ENCODE measurements at places on chromosomes 1 and 21.

- no peak for DNase-seq
Measured at GRCh38 chr1:36775716-36776115, 258.6 kb downstream of the GRIK3 start.

GRCh38 chr1:37034121-37035013 lies at the start of gene GRIK3:
Gene GRIK3 (minus strand): TSS chr1:37034515. CDS start chr1:37034108, 407 bp downstream.
- no peak for DNase-seq

DNA sequence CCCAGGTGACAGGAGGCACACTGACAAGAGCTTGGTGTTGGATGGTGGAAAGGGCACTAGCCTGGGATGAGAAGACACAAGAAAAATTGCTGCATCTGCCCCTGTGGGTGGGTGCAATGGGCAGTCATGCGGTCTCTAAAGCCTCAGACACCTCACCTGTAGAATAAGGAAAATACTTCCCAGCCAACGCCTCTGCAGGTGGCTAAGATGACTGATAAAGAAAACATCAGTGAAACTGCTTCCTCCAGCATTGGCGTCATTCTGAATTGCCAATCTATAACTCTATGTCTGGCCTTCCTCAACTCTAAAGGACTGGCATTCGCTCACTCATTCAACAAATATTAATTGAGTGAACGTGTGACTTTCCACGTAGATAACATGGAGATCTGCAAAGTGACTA lies 100.4 kb upstream of the F3 start:
- no peak for DNase-seq

- no peak for DNase-seq
Measured at GRCh38 chr1:157286646-157287420, 148.6 kb upstream of the ETV3 start.

GRCh38 chr1:75908717-75909152 lies 23.5 kb downstream of the ASB17 start:
- no peak for DNase-seq

- no peak for DNase-seq
Measured at GRCh38 chr21:41754479-41754891, 12.4 kb downstream of the RIPK4 start.

DNA sequence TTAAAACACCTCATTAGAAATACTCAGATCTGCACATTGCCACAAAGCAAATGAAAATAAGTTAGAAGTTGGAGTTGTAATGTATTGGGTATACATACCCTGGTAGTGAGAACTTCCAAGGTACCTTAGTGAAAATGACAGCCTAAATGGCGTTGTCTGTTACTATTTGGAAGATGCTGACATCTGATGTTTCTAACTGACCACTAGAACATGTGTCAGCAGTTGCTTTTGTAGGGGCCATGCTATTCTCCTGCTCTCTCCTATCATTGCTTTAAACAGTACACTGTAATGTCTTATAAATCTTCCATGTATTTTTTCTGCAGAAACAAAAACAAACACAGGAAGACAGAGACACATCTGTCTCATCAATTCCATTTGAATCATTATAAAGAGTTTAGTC lies 40.1 kb downstream of the LAMC1 start:
- DNase-seq = no peak

GRCh38 chr1:204623365-204623893 lies 62.1 kb downstream of the LRRN2 start:
- DNase-seq = no peak

GRCh38 chr1:42927920-42928505 lies 30.7 kb downstream of the SLC2A1 start:
- DNase-seq = no peak

DNA sequence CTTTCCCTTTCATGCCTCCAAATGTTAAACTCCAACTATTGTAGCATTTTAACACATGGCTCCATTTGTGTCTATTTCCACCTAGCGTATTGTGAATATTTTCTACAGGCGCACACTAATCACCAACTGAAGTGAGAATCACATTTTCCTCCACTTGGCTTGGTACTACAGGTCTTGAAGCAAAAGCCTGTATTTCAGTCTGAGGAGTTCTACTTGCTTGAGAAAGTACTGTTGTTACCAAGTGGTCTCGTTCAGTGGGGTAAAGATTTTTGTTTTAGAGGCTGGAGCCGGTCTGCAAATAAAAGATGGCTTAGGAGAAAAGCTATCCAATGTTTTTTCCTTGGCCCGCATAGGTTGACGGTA lies 550 bp upstream of the PTBP2 start:
- no peak for DNase-seq
